ENCODE measurements at places on chromosomes 16 and 17. TPM values are rescaled to one million over a fixed set of nuclear protein-coding genes. Genes with fewer than 3 reads are reported as not detected.

Gene CDYL2
- 26.3 TPM for total RNA-seq

Gene NEUROD2
- not detected for total RNA-seq

Gene PRSS33
- total RNA-seq = not detected

Gene KRTAP1-5
- not detected for total RNA-seq

Gene GNG13
- total RNA-seq = not detected

Gene RASD1
- 1.3 TPM for total RNA-seq

Gene RBBP6
- total RNA-seq = 88.8 TPM

Gene NUP85
- 143 TPM for total RNA-seq

Gene SLFN12L
- 56.1 TPM for total RNA-seq

Gene ANKRD40CL
- not detected for total RNA-seq

Gene NR1D1
- 21.8 TPM for total RNA-seq

- no peak for ATAC-seq
Measured at GRCh38 chr17:40664582-40665333, at the start of gene KRT222. Gene KRT222 (minus strand): TSS chr17:40665177. CDS start chr17:40665099, 78 bp downstream.

GRCh38 chr16:2388139-2388874 is 40.9 kb upstream of the CCNF start:
- peak; percentile 12 for ATAC-seq

DNA sequence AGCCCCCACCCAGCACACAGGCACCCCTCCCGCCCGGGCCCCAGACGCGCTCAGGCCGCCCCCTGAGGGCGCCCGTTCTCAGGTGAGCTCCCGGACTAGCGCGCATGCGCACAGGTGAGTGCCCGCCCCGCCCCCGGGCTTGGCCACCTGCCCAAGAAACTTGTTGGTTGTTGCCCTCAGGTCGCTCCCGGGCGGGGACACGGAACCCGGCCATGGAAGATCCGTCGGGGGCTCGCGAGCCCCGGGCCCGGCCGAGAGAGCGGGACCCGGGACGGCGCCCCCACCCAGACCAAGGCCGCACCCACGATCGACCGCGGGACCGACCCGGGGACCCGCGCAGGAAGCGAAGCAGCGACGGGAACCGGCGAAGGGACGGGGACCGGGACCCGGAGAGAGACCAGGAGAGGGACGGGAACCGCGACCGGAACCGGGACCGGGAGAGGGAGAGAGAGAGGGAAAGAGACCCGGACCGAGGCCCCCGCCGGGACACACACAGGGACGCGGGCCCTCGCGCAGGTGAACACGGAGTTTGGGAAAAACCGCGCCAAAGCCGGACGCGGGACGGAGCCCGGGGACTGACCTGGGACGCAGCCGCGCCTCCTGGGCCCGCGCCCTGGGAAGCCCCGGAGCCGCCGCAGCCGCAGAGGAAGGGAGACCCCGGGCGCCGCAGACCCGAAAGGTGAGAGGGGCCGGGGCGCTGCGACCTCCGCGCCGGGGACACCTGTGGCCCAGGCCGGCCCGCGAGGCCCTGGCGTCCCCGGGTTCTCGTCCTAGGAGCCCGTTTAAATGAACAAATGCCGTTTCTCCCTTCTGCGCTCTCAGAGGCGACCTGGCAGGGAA is at the start of gene MARVELD3:
TSS of gene MARVELD3 (plus strand) at position 167 of the 840 bp plus-strand sequence. CDS start at position 213, 46 bp downstream.
- ATAC-seq = peak; percentile 18

DNA sequence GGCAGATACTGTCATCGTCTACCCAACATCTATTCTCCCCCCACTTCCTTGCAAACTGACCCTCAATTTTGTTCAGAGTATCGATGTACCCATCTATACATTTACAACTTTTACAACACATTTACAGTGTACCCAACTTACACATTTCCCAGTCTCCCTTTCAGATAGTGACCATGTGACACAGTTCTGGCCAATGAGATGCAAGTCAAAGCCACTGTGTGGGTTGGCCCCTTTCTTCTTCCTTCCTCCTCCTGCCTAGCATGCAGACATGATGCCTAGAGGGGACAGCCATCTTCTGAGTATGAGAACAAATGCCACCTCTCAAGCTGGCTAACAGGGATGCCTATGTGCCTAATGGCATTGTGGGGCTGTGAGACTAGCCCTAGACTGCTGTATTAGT is 11.3 kb upstream of the NFAT5 start:
- ATAC-seq = peak; percentile 63

DNA sequence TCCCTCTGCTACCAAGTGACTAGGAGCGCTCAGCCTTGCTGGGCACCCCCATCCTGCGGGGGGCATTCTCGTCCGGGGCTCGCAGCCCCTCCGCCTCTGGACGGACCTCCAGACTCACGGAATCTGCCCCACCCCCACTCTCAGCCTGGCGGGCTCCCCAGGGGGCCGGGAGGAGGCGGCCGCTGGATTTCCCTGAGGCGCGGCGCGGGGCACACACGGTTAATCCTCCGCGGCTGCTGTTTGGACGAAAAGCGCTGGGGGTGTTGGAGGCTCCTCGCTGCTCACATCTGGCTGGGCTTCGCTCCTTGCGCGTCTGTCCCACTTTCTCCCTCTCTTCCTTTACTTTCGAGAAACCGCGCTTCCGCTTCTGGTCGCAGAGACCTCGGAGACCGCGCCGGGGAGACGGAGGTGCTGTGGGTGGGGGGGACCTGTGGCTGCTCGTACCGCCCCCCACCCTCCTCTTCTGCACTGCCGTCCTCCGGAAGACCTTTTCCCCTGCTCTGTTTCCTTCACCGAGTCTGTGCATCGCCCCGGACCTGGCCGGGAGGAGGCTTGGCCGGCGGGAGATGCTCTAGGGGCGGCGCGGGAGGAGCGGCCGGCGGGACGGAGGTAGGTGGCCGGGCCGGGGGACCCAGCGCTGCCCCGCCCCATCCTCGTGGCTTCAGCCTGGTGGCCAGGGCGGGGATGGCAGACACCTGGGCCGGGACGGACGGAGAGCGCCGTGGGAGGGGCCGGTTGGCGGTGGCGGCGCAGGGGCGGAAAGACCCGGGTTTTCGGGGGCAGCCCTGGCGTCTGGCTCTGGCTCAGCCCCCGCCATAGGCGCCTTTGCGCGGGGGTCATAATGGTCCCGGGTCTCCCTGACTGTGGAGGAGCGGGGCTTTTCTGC is at the start of gene C1QTNF1:
TSS of gene C1QTNF1 (plus strand) at position 284 of the 886 bp plus-strand sequence. CDS start 19,800 bp downstream, outside the sequence.
- peak; percentile 80 for ATAC-seq

GRCh38 chr17:16593356-16594102 is 24.5 kb upstream of the ZNF287 start:
- no peak for ATAC-seq

GRCh38 chr17:39306509-39307212 is 80.9 kb upstream of the STAC2 start:
- ATAC-seq = no peak

GRCh38 chr16:79130616-79131015 is 469.9 kb downstream of the MAF start:
- no peak for ATAC-seq

GRCh38 chr16:70646260-70647241 is at the start of gene IL34:
Gene IL34 (plus strand): TSS chr16:70646559. CDS start chr16:70646948, 389 bp downstream.
- no peak for ATAC-seq

- no peak for ATAC-seq
Measured at GRCh38 chr16:66662445-66663194, 33.9 kb downstream of the CMTM4 start.

DNA sequence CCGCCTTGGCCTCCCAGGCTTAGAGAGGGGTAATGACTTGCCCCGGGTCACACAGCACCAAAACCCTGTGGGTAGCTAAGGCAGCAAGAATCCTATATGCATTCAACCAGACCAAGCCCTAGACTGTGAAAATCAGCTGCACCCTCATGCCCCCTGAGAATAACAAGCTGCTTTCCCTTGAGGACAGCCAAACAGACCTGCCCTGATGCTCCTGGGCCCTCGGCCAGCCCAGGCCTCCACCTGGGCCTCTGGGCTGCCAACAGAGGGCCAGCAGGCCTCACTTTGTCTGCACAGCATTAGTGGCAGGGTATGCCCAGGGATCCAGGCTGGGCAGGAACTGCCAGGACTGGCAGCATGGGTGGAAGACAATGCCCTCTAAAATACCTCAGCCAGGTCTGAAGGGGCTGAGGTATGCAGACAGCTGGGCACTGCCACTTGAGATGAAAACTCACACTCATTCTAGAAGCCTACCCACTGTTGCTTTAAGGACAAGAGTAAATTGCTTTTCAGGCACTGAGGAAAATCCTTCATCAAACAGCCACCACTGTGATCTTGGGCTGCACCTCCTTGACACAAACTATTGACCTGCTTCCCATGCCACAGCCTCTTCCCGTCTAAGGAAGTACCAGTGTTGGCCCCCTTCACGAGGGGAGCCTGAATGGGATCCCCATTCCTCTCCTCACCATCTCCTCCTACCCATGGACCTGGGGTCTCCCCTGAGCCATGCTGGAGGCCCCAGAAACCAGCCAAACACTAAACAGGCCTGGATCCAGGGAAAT is 8.8 kb downstream of the ST3GAL2 start:
- ATAC-seq = no peak

- ATAC-seq = no peak
Measured at GRCh38 chr16:1452530-1452929, 8.2 kb upstream of the CCDC154 start.

- no peak for ATAC-seq
Measured at GRCh38 chr17:81043725-81044427, 8.9 kb downstream of the BAIAP2 start.

GRCh38 chr16:13519871-13520270 is 400.1 kb upstream of the ERCC4 start:
- no peak for ATAC-seq

GRCh38 chr17:6668727-6669425 is 17.3 kb downstream of the C17orf100 start:
- ATAC-seq = no peak
